ENCODE measurements at places on chromosomes 1 and 21. TPM values are rescaled to one million over a fixed set of nuclear protein-coding genes. Genes with fewer than 3 reads are reported as not detected.

CYP4B1 gene
- total RNA-seq = not detected

SLC35F3 gene
- total RNA-seq = 5.3 TPM

ANGPTL1 gene
- not detected for total RNA-seq

S100A4 gene
- total RNA-seq = 1,517 TPM

IL24 gene
- 0.25 TPM for total RNA-seq

SDC3 gene
- total RNA-seq = 8.7 TPM

KCNA3 gene
- not detected for total RNA-seq

ARHGEF16 gene
- total RNA-seq = 5.1 TPM

HPDL gene
- 3.9 TPM for total RNA-seq

FCRL2 gene
- total RNA-seq = not detected

ACKR1 gene
- 0.05 TPM for total RNA-seq

SYPL2 gene
- 0.12 TPM for total RNA-seq

SERPINC1 gene
- total RNA-seq = not detected

HAO2 gene
- total RNA-seq = not detected

Measured in A549 treated with Hydrocortisone at 1 μM for 4 hours (cell line).